Muscle of leg (tissue), 16 donors: ENCODE measurements at places on chromosomes 13 and 19. TPM values are rescaled to one million over a fixed set of nuclear protein-coding genes. Genes with fewer than 3 reads are reported as not detected.

DNA sequence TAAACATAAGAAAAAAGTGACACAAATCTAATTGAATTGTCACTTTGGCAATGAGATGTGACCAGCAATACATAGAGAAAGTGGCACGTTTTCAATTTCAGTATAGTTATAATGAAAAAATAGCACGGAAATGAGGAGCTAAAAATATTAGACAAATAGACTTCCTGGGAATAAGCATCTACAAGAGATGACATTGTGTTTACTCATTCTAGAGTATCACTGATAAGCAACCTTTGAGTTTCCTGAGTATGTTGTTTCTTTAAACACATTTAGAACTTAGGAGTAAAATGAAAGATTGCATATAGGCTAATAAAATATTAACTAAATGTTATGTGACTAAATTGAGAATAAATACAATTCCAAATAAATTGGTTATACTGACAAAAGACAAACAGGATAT, 207.1 kb upstream of the SLITRK6 start:
- no peaks in the 10 kb centered on the region for H3K27me3 ChIP-seq
- no peak overlapping the region for H3K4me3 ChIP-seq
- DNase-seq, result no peak
- H3K36me3 ChIP-seq, result no peaks in the 10 kb centered on the region
- H3K27ac ChIP-seq, result no peak overlapping the region

DNA sequence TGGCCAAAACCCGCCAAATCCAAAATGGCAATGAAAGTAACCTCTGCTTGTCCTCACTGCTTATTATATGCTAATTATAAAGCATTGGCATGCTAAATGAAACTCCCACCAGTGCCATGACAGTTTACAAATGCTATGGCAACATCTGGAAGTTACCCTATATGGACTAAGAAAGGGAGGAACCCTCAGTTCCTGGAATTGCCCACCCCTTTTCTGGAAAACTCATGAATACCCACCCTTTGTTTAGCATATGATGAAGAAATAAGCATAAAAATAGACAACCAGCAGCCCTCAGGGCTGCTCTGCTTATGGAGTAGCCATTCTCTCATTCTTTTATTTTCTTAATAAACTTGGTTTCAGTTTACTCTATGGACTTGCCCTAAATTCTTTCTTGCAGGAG, 269.8 kb downstream of the OLFM4 start:
- DNase-seq, result peak; percentile 1
- H3K36me3 ChIP-seq, result no peaks in the 10 kb centered on the region
- H3K4me3 ChIP-seq, result no peak overlapping the region
- no peaks in the 10 kb centered on the region for H3K27me3 ChIP-seq

GRCh38 chr19:35545855-35546381, 492 bp downstream of the TMEM147 start:
- peaks cover 23% of the 10 kb centered on the region for H3K36me3 ChIP-seq
- H3K27ac ChIP-seq, result peak overlapping the region; percentile 15
- H3K4me1 ChIP-seq, result peaks cover 19% of the 10 kb centered on the region
- peak; percentile 33 for DNase-seq
- H3K4me3 ChIP-seq, result peak overlapping the region; percentile 93
- H3K27me3 ChIP-seq, result no peaks in the 10 kb centered on the region

The ZMYM2 gene
- 44.4 TPM for polyA plus RNA-seq

GRCh38 chr19:38264486-38265212, at the start of gene SPINT2:
Gene SPINT2, plus strand, starts transcription at chr19:38264573. Its CDS starts 320 bp downstream, at chr19:38264893.
- H3K36me3 ChIP-seq, result no peaks in the 10 kb centered on the region
- peaks cover 13% of the 10 kb centered on the region for H3K27me3 ChIP-seq
- H3K4me1 ChIP-seq, result peaks cover 12% of the 10 kb centered on the region
- H3K27ac ChIP-seq, result no peak within 1 kb of the TSS

The CCDC70 gene
- not detected for polyA plus RNA-seq

GRCh38 chr19:4099041-4099764, 24.7 kb downstream of the MAP2K2 start:
- no peak overlapping the region for H3K4me3 ChIP-seq
- H3K36me3 ChIP-seq, result peaks cover 80% of the 10 kb centered on the region

GRCh38 chr13:30804474-30804873, 69.1 kb downstream of the ALOX5AP start:
- peaks cover 44% of the 10 kb centered on the region for H3K4me1 ChIP-seq
- H3K27me3 ChIP-seq, result no peaks in the 10 kb centered on the region
- no peak overlapping the region for H3K4me3 ChIP-seq
- H3K27ac ChIP-seq, result no peak overlapping the region
- no peak for DNase-seq
- no peaks in the 10 kb centered on the region for H3K36me3 ChIP-seq

The EBPL gene
- polyA plus RNA-seq, result 28.5 TPM
